ENCODE measurements at places on chromosomes 6 and 20.

DNA sequence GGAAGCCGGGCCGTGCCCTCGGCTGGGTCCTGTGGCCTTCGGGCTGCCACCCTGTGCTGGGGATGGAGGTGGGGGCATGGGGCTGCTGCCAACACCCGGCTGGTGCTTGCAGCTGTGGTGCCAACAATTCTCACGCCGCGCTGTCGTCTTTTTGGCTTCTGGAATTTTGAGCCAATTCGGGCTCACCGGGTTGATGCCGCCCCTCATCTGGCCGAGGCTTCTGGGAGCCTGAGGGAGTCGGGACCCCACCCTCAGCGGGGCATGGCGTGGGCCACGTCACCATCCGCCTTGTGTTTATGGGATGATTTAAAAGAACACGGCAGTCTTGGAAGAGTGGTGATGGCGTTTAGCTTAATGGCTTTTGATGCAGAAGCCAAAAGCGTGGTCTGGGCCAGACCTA lies 8.7 kb upstream of the NPBWR2 start:
- H3K36me3 ChIP-seq, result no peaks in the 10 kb centered on the region
- no peak for DNase-seq
- no peaks in the 10 kb centered on the region for H3K27me3 ChIP-seq
- no peak overlapping the region for H3K4me3 ChIP-seq

- H3K27ac ChIP-seq, result no peak overlapping the region
- H3K4me1 ChIP-seq, result no peaks in the 10 kb centered on the region
- H3K36me3 ChIP-seq, result no peaks in the 10 kb centered on the region
- no peak overlapping the region for H3K4me3 ChIP-seq
- no peaks in the 10 kb centered on the region for H3K27me3 ChIP-seq
Measured at GRCh38 chr20:20685635-20686034, 26.8 kb downstream of the RALGAPA2 start.

- no peaks in the 10 kb centered on the region for H3K4me1 ChIP-seq
- DNase-seq, result no peak
- no peak overlapping the region for H3K27ac ChIP-seq
- H3K36me3 ChIP-seq, result no peaks in the 10 kb centered on the region
- no peak overlapping the region for H3K4me3 ChIP-seq
- H3K27me3 ChIP-seq, result no peaks in the 10 kb centered on the region
Measured at GRCh38 chr6:151822252-151823111, 15.0 kb downstream of the ESR1 start.

GRCh38 chr20:10490257-10490656 lies 55.2 kb downstream of the SLX4IP start:
- no peak overlapping the region for H3K27ac ChIP-seq
- H3K4me1 ChIP-seq, result no peaks in the 10 kb centered on the region
- H3K4me3 ChIP-seq, result no peak overlapping the region
- no peak for DNase-seq
- H3K36me3 ChIP-seq, result no peaks in the 10 kb centered on the region
- no peaks in the 10 kb centered on the region for H3K27me3 ChIP-seq

- no peaks in the 10 kb centered on the region for H3K4me1 ChIP-seq
- H3K36me3 ChIP-seq, result peaks cover 4% of the 10 kb centered on the region
- H3K27ac ChIP-seq, result no peak overlapping the region
- no peaks in the 10 kb centered on the region for H3K27me3 ChIP-seq
Measured at GRCh38 chr6:38673397-38674165, 29.4 kb downstream of the GLO1 start.

DNA sequence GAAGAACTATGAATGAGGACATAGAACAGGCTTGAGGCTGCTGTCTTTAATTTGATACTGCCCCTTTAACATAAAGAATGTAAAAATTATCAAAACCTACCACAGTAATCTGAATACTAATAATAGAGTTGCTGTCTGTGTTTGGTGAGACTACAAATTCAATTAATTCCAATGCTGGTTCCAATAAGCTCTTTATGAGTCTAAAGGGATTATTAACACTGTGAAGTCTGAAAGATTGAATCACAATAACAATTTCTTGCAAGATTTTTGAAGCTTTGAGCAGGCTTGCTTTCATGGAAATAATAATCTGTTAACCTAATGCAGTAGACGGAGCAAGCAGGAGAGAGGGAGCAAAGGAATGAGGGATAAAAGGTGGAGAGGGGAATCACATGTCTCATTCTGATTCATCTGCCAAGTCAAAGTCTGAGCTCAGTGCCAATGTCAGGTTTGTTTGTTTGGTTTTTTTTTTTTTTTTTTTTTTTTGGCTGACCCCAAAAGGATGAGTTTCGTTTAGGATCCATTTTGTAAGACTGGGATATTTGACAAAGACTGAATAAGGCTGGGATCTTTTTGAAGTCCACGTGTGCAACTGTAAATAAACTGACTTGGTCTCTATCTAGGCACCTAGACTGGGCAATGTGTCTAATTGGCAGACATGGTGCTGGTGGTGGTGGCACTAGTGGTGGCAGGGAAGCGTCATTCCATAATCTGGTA lies 211.6 kb downstream of the RNF144B start:
- no peaks in the 10 kb centered on the region for H3K27me3 ChIP-seq
- no peak overlapping the region for H3K4me3 ChIP-seq
- no peak overlapping the region for H3K27ac ChIP-seq
- no peak for DNase-seq

DNA sequence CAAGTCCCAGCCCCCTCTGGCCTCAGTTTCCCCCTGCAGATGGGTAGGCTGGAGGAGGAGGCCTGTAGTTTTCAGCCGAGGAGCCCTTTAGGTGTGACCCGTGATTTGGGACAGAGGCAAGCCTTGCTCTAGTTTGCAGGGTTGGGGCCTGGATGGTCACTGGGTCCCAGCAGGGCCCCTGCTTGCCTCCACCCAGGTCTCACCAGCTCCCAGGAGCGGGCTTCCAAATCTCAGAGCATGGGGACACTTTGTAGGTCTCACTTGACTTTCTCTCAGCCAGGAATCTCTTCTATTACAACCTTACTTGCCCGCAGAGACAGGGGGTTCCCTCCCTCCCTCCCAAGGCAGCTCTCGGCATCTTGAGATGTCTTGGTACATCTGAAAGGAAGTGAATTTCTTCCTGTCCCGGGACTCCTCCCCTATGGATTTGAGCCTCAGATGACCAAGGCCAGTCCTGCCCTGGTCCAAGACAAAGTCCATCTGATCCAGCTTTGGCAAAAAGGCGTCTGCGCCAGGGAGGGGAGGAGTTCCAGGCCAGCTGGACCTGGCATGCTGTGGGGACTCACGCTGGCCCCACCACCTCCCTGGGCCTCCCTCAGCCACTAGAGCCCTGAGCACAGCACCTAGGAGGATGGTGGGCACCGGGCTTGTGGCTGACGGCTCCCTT lies 47.4 kb downstream of the SRC start:
- DNase-seq, result no peak
- H3K27me3 ChIP-seq, result no peaks in the 10 kb centered on the region
- peaks cover 6% of the 10 kb centered on the region for H3K36me3 ChIP-seq
- no peaks in the 10 kb centered on the region for H3K4me1 ChIP-seq
- H3K4me3 ChIP-seq, result no peak overlapping the region

GRCh38 chr6:162156146-162156545 lies 571.4 kb downstream of the PRKN start:
- no peaks in the 10 kb centered on the region for H3K4me1 ChIP-seq
- no peaks in the 10 kb centered on the region for H3K27me3 ChIP-seq
- H3K36me3 ChIP-seq, result no peaks in the 10 kb centered on the region
- no peak overlapping the region for H3K27ac ChIP-seq
- DNase-seq, result no peak

- H3K4me1 ChIP-seq, result no peaks in the 10 kb centered on the region
- H3K36me3 ChIP-seq, result no peaks in the 10 kb centered on the region
- H3K4me3 ChIP-seq, result no peak overlapping the region
- H3K27ac ChIP-seq, result no peak overlapping the region
- peak; percentile 72 for DNase-seq
- H3K27me3 ChIP-seq, result no peaks in the 10 kb centered on the region
Measured at GRCh38 chr6:75932067-75932466, 140.4 kb downstream of the IMPG1 start.

DNA sequence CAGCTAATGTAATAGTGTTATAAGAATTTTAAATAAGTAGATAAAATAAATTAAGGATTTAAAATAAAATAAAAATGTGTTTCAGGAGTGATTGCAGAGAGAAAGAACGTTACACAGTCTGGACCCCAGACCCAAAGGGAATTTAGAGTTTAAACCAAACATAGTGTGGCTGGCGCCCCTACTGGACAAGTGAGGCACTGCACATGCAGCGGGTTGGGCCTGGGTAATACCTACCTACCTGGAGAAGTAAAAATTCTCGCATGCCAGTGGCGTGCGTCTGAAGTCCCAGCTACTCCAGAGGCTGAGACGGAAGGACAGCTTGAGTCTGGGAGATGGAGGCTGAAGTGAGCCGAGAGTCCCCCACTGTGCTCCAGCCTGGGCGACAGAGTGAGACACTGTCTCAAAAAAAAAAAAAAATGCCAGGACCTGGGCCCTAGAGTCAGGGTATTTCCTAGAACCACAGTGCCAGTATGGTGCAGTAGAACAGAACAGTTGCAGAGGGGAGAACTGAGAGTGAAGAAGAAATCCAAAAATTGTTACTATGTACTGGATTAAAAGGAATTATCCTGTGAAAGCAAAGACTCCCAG lies 71.4 kb upstream of the TCF21 start:
- H3K27ac ChIP-seq, result no peak overlapping the region
- H3K4me3 ChIP-seq, result no peak overlapping the region
- no peaks in the 10 kb centered on the region for H3K27me3 ChIP-seq
- H3K4me1 ChIP-seq, result no peaks in the 10 kb centered on the region
- peak; percentile 15 for DNase-seq

DNA sequence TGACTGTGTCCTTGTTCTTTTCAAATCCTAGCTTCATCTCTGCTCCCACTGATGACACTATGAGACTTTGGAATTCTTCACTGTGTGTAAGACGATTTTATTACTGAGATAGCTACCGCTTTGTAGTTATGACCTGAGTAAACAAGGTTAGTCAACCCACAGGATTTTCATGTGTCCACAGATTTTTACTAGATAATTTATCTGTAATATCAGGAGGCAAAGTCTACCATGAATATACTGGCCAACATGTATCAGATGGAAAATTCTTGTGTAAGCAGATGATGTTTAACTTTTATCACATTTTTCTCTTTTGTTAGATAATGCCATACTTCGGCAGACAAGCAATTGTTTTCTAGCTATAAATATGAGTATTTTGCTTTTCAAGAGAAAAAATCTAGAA lies 119.8 kb downstream of the SGK1 start:
- H3K27ac ChIP-seq, result no peak overlapping the region
- no peaks in the 10 kb centered on the region for H3K4me1 ChIP-seq
- DNase-seq, result no peak
- no peaks in the 10 kb centered on the region for H3K36me3 ChIP-seq
- no peaks in the 10 kb centered on the region for H3K27me3 ChIP-seq

- H3K36me3 ChIP-seq, result no peaks in the 10 kb centered on the region
- peak; percentile 24 for DNase-seq
- H3K27me3 ChIP-seq, result no peaks in the 10 kb centered on the region
- no peaks in the 10 kb centered on the region for H3K4me1 ChIP-seq
Measured at GRCh38 chr6:153208706-153209105, 77.6 kb upstream of the RGS17 start.

DNA sequence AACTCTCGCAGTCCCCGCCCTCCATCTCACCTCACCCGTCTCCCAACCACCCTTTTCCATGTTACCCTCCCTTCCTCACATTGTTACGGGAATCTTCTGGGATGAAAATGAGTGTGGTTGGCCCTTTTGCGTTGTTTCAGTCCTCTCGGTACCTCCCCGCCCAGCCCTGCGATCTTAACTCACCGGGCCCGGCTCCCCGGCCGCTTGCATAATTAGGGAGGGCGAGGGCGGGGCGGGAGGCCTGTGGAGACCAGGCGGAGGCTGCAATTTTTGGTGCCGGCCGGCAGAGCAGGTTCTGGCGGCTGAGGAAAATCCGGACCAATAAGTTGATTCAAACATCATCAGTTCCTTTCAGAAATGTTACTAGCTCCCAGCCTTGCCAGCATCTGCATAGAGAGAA lies 25.2 kb downstream of the TFAP2B start:
- no peak for DNase-seq
- no peak overlapping the region for H3K27ac ChIP-seq
- H3K27me3 ChIP-seq, result peaks cover 85% of the 10 kb centered on the region
- H3K36me3 ChIP-seq, result no peaks in the 10 kb centered on the region
- H3K4me3 ChIP-seq, result no peak overlapping the region

DNA sequence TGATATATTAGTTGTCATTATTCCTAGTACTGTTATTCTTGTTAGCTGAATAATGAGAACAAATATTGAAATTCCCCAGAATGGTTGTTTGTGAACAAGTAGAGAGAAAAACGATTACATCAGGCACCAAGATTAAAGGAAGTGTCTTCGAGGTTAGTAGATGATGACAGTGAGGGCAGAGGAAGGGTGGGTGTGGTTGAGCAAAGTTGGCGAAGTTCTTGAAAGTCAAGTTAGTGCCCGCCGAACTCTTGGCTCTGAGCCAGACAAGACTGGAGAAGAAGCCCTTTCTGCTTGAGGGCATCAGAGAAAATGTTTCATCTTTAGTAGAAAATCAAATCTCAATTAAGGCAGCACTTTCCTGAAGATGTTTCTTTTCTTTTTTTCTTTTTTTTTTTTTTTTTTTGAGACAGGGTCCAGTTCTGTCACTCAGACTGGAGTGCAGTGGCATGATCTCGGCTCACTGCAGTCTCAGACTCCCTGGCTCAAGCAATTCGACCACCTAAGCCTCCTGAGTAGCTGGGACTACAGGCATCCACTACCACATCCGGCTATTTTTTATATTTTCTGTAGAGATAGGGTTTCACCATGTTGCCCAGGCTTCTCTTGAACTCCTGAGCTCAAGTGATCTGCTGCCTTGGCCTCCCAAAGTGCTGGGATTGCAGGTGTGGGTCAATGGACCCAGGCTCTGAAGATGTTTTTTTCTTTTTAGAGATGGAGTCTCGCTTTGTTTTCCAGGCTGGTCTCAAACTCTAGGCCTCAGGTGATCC lies 77.1 kb downstream of the SGK1 start:
- no peak overlapping the region for H3K27ac ChIP-seq
- H3K4me1 ChIP-seq, result no peaks in the 10 kb centered on the region
- DNase-seq, result peak; percentile 83
- H3K27me3 ChIP-seq, result no peaks in the 10 kb centered on the region
- H3K4me3 ChIP-seq, result no peak overlapping the region

- no peaks in the 10 kb centered on the region for H3K4me1 ChIP-seq
- no peaks in the 10 kb centered on the region for H3K27me3 ChIP-seq
- H3K27ac ChIP-seq, result no peak overlapping the region
Measured at GRCh38 chr6:6840831-6841291, 252.3 kb downstream of the LY86 start.

DNA sequence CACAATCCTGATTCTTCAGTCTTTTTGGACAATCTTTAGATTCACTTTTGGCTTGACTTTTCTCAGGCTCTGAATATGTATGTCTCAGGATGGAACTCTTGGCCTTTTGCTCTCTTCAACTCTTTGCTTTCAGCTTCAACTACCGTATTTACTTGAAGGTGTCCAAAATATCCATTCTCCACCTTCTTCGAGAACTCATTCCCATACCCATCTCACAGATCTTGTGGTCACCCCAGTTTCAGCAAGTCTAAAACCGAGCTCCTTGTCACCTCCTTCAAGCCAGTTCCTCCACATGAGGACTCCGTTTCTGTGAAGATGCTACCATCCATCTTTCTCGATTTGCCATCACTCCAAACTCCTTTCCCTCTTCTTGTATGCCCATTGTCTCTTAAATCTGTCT lies 2.0 kb upstream of the MMP24 start:
- DNase-seq, result no peak
- H3K4me1 ChIP-seq, result no peaks in the 10 kb centered on the region
- no peak overlapping the region for H3K27ac ChIP-seq
- H3K27me3 ChIP-seq, result peaks cover 5% of the 10 kb centered on the region

- no peak overlapping the region for H3K4me3 ChIP-seq
- H3K27me3 ChIP-seq, result no peaks in the 10 kb centered on the region
- no peak overlapping the region for H3K27ac ChIP-seq
- no peaks in the 10 kb centered on the region for H3K4me1 ChIP-seq
- H3K36me3 ChIP-seq, result no peaks in the 10 kb centered on the region
Measured at GRCh38 chr6:20997143-20997769, 463.0 kb downstream of the CDKAL1 start.

Data from kidney (tissue), 22 donors.